ENCODE measurements at places on chromosomes 11 and 22.

DNA sequence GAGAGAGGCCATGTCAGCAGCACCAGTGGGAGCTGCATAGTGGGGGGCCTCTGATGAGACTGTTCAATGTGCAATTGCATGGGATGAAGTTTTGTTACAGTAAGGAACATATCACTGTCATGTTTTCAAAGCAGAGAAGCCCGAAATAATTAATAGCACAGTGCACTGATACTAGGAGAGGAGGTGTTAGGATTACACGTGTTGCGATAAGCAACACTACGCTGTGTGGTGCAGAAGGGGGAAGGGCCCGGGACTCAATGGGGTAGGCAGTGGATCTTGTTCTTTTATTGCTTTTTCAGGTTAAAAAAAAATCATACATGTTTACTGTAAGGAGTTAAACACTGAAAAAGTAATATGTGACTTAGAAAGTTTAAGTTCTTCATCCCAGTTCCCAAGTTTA lies 29.2 kb downstream of the TCIRG1 start:
- no peak for DNase-seq

DNA sequence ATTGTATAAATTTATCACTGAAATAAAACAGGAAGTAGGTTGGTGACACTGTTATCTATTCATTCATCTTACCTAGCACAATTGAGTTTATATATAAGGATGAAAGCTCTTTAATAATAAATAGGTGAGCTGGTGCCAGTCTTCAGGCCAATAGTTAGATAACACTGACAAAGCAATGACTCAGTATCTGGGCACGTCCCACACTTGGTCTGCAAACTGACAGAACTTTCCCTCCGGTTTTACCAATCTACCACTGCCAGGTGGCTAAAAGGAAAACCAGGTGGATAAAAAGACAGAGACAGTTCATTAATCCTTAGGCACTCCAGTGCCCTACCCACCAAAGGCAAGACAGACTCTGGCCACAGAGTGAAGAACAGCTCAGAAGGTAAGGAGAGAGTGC lies 17.6 kb downstream of the DDB1 start:
- no peak for DNase-seq

DNA sequence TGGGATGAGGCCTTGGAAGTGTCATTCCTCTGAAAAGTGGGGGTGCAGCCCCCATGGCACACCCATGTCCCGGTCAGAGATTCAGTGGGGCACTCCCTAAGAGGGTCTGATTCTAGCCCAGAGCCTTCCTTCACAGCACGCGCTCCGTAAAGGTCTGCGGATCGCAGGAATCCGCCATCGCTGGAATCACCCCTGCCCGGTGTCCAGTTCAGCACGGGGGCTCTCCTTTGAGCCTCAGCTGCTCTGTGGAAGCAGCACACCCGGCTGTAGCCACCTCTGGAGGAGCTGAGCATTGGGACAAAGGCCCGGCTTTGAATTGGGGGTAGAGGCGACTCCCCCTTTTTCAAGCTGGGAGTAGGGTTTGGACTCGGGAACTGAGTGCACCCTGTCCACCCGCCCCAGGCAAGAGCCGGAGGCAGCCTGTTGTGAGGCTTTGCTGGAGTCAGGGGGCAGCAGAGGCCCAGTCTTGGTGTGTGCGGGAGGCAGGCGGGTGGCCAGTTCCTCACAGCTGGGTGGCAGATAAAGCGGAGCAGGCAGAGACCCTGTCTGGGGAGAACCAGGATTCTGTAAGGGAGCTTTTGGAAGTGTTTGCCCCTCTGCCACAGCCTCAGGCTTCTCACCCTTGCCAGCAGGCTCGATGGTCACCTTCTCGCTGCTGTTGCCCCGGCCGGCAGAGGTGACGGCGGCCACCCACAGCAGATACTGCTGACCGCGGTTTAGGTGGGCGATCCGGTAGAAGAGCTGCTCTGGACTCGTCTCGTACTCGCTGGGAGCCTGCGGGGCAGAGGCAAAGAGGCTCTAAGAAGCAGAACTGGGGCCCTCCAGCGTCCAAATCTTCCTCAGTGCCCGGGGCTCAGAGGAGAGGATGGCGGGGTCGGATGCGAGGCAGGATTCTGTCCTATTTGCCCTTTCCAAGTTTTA lies 115.9 kb downstream of the CEP164 start:
- DNase-seq: peak; percentile 57

DNA sequence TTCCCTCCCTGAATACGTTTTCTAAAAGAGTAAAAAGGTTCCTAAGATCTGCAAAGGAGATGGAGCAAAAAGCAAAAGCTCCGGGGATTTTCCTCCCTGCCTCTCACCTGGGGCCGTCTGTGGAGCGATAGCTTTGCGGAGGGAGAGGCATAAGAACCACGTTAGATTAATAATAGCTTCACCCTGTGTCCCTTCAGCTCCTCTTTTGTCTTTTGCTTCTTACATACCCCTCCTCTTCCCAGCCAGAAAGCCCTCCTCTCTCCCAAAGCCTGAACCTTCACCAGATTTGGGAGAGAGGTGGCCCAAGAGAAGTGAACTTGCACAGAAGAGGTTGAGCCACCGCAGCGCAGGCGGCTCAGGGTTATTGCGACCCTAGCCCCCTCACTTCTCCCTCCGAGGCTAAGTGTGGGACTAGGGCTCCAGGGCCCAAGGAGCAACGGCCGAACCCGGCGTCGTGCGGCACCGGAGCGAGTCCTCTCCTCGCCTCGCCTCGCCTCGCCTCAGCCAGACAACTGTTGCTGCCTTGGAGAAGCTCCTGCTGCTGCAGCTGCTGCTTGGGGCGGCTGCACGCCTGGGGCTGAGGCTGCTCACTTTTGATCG lies 97.6 kb upstream of the HSD17B12 start:
- DNase-seq: peak; percentile 11

DNA sequence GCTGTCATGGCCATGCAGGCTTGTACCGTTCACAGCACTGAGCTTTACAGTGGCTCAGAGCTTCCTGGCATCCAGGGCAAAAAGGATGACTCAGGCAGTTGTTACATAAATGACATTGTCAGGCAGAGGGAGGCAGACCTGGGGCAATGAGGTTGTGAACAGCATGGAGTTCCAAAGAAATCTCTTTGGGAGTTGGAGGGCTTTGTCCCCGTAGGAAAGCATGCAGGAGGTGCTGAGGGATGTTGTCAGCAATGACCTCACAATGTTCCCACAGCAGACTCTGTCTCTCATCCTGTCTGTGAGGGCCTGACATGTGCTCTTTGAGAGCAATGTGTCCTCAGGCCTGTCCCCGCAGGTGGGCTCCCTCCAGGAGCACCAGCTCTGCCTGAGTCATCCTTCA lies 25.9 kb upstream of the PDE2A start:
- DNase-seq: no peak

DNA sequence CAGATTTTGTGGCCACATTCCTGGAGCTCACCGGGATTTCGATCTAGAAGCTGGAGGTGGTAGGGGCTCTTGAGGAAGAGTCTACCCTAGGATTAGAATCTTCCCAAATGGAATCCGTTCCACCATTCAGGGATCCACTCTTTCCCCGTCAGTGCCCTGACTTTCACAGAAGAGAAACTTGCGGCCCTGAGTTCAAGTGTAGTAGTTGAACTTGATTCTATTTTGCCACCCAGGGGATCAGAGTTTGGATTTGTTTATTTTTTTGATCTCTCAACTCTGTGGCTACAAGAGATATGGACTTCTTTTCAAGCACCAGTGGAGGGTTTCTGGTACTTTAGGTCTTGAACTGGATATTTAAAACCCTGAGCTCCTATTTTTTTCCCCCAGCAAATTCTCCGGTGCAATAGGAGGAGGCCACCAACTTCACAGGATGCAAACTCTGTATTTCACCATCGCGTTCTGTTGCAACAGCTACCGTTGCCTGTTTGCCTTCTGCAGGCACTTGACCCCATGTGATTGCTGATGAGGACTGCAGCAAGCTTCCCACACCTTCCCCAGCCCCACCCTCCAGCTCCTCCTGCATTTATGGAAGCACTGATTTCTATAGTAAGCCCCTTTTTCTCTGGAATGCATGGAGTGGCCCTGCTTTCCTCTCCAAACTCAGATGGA lies 14.8 kb upstream of the MRGPRF start:
- DNase-seq: no peak

GRCh38 chr22:41742918-41743317 lies 43.6 kb downstream of the MEI1 start:
- DNase-seq: peak; percentile 6

DNA sequence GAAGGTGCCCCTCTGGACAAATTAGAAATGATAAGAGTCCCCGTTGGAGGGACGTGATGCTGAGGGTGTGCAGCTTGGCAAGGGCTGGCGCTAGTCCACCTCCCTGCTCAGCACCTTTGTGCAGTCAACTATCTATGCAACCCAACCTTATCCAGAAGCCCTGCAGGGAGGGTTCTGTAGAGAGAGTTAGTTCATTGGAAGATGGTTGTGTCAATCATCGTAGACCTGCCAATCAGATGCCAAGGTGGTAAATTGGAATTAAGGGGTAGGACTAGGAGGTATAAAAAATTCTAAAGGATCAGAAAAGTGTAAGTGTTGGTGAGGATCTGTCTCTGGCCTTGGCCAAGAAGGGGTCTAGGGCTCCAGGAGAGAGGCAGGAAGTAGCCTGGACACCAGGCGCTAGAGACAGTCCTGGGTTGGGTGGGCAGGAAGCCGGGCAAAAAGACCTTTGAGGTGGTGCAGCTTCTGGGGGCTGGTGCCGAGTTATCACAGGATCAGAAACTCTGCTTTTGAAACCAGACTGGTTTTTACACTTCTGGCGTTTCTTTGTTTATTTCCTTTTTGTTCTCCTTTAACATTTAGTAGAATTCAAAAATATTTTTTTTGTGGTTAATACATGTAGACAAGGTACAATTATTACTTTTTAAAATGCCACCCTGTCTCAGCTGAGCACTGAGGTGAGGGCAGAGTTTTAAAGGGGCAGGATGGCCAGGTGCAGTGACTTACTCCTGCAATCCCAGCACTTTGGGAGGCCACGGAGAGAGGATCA lies 1.6 kb downstream of the C1QTNF6 start:
- no peak for DNase-seq

DNA sequence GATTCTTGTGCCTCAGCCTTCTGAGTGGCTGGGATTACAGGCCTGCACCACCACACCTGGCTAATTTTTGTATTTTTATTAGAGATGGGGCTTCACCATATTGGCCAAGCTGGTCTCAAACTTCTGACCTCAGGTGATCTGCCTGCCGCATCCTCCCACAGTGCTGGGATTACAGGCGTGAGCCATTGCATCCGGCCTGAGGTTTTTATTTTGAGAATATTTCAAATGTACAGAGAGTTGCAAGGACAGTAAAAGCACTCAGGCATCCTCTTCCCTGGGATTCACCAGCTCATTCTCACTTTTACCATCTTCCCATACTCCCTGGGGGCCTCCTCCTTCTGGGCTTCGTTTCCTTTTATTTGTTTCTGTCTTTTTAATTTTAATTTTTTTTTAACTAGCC lies 12.1 kb downstream of the MED15 start:
- no peak for DNase-seq

DNA sequence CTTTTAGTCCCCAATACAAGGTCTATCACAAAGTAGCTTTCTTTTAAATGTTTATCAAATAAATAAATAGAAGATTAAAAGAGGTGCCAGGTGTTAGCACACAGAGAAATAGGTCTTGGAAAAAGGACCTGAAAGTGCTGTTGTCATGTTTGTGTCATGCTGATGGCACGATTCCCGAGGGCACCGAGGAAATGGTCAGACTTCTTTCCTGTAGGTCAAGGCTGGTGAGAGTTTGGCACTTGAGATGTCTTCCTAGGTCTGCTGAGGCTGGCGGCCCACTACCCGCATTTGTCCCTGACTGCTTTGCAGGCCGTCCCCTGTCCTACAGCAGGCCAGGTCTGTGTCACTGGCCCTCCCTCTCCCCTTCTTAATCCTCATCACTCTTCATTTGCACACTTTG lies 112.1 kb downstream of the ATXN10 start:
- DNase-seq: no peak

GRCh38 chr11:28858076-28858475 lies 749.9 kb downstream of the METTL15 start:
- no peak for DNase-seq

DNA sequence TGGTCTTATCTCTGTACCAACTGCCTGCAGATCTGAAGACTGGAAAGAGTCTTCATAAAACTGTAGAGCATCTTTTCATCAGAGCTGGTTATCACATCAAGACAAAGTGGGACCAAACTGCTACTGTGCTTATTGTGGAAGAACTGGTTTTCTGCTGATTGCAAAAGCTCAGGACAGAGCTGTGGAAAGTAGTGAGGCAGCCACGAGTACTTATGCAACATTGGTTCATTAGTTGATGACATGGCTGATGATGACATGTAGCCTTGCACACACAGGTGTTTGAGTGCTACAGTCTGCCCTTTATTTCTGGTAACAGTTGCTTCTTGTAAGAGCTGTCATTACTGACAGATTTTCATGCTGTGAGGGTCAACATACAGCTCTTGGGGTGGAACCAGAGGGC lies 185.4 kb upstream of the GUCY1A2 start:
- DNase-seq: no peak

DNA sequence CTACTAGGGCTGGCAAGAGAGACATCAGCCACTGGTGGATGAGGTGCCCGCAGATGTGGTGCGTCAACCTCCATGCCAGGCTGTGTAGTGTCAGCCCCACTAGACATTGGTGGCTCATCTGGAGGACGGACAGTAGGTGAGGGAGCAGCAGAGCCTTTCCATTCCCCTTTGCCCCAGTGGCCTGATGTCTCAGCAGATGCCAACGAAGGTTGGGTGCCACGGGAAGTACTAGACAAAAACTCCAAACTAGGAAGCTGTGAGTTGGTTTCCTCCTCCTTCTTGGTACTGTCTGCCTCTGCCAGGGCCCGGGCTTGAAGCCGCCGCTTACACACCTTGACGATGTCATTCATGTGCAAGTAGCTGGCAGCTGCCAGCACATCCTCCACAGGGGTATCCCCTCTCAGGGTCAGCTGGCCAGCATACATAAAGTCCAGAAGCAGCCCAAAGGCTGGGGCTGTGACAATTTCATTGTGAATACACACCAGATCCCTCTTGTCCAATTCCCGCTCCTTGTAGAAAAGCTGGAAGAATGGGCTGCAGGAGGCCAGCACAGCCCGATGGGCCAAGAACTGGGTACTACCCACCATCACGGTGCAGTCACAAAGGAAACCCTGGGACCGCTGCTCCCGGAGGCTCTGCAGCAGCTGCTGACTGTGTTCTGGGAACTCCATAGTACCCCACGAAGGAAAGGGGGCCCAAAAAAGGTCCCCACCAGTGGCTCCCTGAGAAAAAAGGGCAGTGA lies 795 bp downstream of the ZBTB3 start:
- no peak for DNase-seq

DNA sequence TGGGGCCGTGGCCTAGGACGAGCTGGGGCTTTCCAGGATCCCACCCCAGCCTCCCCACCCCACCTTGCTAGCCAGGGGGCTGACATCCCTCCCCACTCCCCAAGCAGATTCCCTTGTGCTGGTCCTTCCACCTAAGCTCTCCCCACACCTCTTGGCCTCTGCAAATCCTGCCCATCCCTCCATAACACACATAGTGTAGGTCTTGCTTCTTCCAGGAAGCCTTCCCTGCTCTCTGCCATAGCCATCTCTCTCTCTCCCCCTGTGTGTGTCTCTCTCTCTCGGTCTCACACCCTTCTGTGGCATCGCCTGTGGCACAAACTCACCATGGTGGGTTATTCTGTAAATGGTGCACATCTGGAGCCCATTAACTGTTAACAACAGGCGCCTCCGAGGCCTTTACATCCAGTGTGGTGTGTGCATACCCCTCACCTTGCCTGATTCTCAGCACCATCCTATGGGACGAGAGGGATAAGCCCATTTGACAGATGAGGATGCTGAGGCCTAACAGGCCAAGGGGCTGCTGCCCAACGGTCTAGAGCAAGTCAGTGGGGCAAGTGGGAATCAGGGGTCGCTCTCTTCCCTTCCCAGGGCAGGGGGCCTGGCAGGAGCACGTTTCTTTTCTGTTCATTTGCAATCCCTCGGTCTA lies 22.2 kb upstream of the PICK1 start:
- no peak for DNase-seq

- no peak for DNase-seq
These were observed 110.0 kb upstream of the KIRREL3 start for GRCh38 chr11:127110542-127110941.

All from NCI-H146 (cell line).